NCI-H2081 (cell line): ENCODE measurements at places on chromosomes 1 and 21.
A peak's percentile ranks its signal among the peaks of the same experiment; 100 is the strongest.

GRCh38 chr21:37072274-37072987 lies 440 bp downstream of the PIGP start:
- DNase-seq = peak; percentile 81

- DNase-seq = no peak
Measured at GRCh38 chr1:2098839-2099785, 48.9 kb downstream of the PRKCZ start.

GRCh38 chr1:111101854-111102642 lies 37.8 kb downstream of the DRAM2 start:
- DNase-seq = no peak

DNA sequence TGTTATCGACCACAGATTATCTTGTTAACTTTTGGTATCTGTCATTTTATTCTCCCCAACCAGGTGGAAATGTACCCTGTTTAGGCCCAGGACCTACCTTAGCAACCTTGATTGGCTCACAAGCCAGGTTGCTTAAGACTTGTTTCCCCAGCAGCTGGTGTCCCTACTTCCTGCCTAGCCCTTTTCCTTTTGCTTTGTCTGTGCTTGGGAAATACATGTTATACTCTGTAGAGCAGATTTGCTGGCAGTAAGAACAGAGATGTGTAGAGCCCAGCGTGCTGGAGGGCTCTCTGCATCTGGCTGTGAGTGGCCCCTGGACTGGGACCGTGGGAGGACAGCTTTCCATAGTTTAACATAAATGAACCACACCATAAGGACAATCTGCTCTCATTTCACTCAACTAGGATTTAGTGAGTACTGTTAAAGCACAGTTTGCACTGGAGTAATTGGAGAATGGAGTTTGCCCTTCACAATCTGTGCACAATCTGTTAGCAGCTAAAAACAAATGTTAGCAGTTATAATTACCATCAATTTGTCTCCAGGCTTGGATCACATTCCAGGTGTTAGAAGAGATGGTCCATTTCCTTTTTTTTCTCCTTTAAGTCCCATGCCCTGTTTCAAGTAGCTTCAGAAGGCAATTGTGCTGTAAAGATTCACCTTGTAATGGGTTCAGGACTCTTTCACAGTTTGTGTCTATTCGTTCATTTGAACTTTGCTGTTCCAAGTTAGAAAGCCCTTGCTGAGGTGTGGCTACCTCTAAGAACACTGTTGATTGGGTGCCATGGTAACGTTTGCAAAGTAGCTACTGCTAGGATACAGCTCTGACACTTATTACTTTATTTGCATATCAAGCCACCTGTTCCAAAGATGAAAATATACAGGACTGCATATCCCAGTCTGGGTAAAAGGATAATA lies at the start of gene APOBEC4:
TSS of gene APOBEC4 (minus strand) at position 770 of the 915 bp plus-strand sequence. CDS start 4,535 bp downstream, outside the sequence.
- peak; percentile 86 for DNase-seq

DNA sequence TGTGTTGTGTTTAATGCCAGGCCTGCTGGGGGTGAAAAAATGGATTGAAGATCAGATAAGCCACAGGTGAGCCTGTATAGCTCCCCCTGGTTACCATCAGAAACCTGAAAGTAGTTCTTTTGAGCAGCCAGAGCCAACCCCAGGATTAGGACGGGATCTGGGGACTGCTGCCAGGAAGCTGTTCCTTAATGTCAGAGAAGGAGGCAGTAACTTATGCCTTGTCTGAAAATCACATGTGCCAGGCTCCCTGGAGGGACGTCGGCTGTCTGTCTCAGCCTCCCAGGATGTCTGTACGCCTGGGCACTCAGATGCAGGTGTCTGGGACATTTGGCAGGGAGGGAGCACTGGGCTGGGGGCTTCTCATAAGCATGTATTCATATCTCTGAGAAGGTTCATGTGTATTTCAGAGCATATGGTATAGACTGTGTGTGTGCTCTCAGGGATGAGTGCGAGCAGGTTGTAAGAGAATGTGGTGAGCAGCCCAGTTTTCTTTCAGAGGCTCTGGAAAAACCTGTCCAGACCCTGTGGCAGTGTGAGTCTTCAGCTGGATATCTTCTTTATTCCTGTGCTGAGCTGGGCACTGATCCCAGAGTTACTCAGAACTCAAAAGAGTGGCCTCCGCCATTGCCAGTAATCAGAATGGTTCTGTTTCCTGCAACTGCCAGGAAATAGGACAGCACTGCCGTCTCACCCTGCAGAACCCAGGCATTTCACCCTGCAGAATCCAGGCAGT lies 2.8 kb downstream of the FAM43B start:
- DNase-seq = no peak

GRCh38 chr1:241639623-241640148 lies 483 bp downstream of the CHML start:
- peak; percentile 78 for DNase-seq

DNA sequence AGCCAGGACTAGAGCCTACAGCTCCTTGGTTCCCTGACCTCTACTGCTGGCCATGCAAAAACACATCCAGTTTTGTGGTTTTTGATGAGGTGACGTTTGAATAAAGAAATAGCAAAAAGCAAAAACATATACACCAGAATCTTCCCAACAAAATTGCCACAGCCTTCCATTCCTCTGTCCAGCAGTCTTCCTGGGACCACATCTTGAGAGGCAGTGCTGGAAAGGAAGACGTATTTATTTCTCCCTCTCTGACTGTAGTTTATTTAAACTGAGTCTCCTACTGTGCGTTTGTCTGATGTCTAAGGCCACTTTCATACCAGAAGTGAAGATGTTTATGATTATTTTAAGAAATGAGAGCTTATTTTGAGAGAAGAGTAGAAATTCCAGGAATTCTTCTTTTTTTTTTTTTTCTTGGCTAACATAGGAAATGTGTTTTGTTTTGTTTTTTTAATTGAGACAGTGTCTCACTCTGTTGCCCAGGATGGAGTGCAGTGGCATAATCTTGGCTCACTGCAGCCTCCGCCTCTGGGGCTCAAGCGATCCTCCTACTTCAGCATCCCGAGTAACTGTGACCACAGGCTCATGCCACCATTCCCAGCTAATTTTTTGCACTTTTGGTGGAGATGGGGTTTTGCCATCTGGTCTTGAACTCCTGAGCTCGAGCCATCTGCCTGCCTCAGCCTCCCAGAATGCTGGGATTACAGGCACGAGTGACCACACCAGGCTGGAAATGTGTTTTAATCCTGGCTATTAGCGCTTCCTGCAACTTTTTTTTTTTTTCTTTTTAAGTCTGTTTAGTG lies 118.5 kb downstream of the ITSN1 start:
- DNase-seq = no peak

DNA sequence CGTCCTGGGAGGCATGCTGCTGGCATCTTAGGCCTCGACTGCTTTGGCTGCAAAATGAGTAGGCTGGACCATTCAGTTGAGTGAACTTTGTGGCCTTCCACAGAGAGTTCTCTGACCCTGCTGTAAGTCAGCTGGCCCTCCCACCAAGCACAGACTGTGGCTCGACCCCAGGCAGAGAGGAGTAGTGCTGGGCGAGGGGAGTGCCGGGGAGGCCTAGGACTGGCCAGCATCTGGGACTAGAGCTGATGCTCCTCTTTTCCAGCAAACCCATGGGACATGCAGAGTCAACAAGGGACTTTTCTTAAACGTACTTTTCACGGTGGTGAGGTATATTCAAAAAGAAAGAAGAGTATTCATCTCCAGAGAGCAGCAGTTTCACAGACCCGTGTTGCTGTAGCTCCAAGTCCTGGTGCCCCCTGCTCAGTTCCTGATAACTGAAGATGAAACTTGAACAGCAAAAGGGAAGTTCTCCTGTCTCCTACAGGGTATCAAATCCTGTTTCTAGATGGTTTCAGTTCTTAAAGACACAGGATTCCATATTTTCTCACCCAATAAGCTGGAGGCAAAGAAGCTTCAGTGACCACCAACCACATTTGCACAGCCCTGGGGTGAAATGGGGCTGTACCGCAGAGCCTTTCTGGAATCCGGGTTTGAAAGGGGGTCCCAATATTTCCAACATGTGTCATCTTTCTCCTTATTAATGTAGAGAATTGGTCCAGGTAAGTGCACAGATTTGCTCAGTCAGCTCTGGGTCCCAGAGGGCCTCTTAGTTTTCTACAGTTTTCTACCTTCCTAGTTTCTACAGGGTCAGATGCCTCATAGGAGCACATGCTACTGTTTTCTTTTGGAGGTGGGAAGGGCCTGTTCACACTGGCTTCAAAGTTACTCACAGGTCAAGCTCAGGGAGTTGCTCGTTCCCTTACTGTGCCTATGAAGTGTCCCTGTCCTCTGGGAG lies 20.9 kb downstream of the BATF3 start:
- DNase-seq = no peak

DNA sequence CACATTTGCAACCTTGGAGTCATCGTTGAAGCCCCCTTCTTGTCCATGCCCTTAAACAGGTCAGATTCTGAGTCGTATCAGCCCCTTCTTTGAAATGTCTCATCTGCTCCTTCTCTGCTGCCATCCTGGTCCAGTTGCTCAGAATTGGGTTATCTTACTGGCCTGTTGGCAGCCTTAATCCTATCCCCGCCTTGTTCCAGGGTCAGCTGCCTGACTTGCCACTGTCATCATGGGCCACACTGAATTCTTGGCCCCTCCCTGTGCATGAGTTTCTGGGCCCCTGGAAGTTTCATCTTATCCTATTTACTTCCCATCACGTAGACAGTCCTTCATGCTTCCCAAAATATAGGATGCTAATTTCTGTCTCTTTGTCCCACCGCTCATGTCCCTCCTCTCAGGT lies 23.7 kb downstream of the IRF2BP2 start:
- DNase-seq = no peak

DNA sequence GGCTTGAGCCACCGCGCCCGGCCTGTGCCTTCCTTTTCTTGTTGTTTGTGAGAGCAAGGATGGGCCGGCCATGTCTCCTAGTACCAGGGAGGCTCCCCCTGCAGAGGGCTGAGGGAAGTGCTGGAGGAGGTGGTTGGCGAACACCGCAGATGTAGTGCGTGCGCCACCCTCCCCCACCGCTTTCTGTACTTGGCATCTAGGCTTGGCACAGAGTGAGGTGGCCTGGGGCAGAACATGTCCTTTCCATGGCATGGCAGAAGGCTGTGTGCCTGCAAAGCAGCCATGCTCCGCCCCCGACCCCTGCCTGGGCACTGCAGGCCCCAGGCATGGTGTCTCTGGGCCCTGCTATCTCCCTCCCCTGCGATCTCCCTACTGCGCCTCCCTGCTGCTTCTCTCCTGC lies 30.7 kb downstream of the ALPL start:
- DNase-seq = no peak

DNA sequence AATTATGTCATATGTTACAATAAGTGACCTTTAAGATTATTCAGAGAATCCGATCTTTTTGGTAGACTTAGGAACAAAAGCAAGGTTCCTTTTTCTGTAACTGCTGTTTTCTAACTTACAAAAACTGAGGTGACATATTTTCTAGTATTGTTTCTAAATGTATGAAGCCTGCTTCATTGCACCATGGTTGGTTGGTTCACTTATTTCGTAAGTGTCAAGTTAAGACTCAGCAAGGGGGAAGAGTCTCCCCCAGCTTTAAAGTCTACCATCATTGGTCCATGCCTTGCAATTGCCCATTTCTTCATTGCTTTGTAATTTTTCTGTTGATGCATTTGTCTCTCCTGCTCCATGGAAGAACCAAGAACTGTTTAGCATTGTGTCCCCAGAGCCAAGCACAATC lies 136.9 kb downstream of the DISC1 start:
- DNase-seq = no peak

- DNase-seq = no peak
Measured at GRCh38 chr21:35298757-35299156, 249.7 kb upstream of the RUNX1 start.

DNA sequence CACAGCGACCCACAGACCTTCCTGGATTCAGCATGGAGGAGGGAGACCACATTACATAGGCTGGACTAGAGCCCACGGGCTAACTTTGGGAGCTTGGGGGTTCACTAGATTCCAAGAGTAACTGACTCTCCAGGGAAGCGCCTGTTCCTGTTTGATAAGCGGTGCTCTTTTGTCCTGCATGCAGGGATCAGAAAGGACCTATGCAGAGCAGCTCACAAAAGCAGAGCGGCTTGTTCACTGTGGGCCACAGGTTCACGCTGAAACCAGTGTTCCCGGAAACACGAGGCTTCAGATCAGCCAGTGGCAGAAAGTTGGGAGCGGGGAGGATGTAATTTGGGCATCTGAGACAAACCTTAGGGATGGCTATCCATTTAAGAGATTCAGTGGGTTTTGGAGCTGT lies 403.9 kb downstream of the PCP4 start:
- no peak for DNase-seq

- DNase-seq = no peak
Measured at GRCh38 chr1:118396829-118397495, 211.9 kb upstream of the SPAG17 start.

DNA sequence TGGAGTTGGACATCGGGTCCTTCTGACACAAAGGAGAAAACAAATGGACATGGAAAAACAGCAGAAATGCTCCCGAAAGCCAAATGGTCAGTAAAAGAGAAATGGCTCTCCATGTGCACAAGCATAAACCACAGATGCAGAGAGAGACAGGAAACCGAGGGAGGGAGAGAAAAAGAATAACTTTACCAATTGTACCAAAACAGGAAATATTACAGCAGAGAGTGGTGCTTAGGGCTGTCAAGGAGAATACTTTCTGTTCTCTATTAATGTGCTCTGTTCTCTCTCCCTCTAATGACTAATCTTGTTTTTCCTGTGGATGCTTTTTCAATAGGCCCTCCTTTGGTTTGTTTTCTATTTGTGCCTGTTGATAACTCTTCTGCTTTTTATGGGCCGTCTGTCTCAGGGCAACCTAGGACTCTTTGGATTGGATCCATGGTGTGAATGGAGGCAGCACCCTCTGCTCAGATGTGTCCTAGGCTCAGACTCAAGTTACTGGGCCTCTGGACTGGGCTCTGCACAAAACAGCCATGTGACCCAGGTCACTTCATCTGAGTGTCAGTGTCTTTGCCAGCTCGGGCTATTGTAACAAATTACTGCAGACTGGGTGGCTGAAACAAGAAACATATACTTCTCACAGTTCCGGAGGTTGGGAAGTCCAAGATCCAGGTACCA lies 663.0 kb downstream of the NPHP4 start:
- DNase-seq = no peak

DNA sequence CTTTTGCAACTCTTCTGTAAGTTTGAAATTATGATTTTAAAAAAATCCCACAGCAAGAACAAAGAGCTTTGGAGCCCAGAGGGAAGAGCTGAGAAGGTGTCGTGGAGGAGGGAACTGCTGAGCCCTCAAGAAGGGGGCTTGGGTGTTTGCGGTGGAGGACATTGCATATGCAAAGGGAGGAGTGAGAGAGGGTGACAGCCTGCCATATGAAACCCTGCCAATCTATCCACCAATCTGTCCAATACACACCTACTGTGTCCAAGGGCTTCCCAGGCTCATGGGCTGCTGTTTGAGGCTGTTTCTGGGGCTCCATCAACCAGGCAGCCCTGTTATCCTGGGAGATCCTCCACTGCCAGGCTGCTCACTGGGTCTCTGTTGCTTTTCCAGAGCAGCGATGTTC lies 15.2 kb downstream of the WNT4 start:
- DNase-seq = no peak

GRCh38 chr1:223486366-223486765 lies 93.2 kb downstream of the CCDC185 start:
- peak; percentile 15 for DNase-seq

GRCh38 chr1:83996191-83996590 lies 2.7 kb downstream of the TTLL7 start:
- no peak for DNase-seq
